Activated CD8-positive, alpha-beta T cell treated with anti-CD3 and anti-CD28 coated beads for 36 hours (primary cell): ENCODE measurements at places on chromosomes 12 and 14.
A peak's percentile ranks its signal among the peaks of the same experiment; 100 is the strongest.

DNA sequence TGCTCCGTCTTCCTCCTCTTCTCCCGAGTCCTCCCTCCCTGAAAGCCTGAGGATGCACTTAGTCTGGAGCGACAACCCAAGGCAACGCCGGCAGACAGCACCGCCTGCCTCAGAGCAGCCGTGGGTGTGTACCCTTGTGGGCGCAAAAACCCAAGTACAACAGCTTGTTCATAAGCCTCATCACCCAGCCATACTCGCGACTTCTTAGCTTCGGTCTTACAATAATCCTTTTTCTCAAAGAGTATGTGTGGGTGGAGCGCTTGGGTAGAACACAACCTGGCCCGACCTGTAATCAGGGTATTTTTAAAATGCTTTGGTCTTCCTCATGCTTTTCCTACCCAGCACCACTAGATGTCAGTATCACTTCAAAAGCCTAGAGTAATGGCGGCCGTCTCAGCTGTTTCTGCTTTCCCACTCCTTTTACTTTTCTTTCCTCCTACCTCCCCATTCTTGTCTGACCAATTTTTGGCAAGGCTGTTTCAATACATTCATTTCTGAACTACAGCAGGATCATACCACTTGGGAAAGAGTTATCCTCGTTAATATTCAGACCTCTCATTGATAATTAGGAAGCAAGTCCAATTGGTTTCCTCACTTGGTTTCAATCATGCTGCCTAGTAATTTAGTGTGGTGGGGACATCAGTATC, 198.9 kb downstream of the EPS8 start:
- H3K27me3 ChIP-seq: no peaks in the 10 kb centered on the region
- no peaks in the 10 kb centered on the region for H3K36me3 ChIP-seq
- DNase-seq: peak; percentile 56
- peaks cover 10% of the 10 kb centered on the region for H3K4me1 ChIP-seq

GRCh38 chr14:55721353-55721752, 141.3 kb downstream of the KTN1 start:
- DNase-seq: no peak
- no peaks in the 10 kb centered on the region for H3K36me3 ChIP-seq
- no peaks in the 10 kb centered on the region for H3K27me3 ChIP-seq
- no peaks in the 10 kb centered on the region for H3K4me1 ChIP-seq

- H3K27ac ChIP-seq: no peak overlapping the region
- H3K4me1 ChIP-seq: peaks cover 81% of the 10 kb centered on the region
- peaks cover 12% of the 10 kb centered on the region for H3K36me3 ChIP-seq
- no peaks in the 10 kb centered on the region for H3K27me3 ChIP-seq
- DNase-seq: no peak
These were observed 8.6 kb downstream of the ASB2 start for GRCh38 chr14:93967637-93968250.

DNA sequence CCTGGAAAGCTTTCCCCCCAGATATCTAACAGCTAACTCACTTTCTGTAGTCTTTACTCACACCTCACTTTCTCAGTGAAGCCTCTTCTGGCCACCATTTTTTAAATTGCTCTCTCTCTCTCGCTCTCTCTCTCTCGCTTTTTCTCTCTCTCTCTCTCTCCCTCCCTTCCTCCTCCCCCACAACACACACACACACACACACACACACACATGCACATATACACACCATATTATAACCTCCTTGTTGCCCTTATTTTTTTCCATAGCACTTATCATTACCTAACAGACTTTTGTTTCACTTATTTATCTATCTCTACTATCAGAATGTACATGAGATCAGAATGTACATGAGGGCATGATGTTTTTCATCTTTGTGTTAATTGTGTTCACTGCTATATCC, 156.8 kb downstream of the DUSP6 start:
- no peaks in the 10 kb centered on the region for H3K4me1 ChIP-seq
- H3K27ac ChIP-seq: no peak overlapping the region
- H3K27me3 ChIP-seq: no peaks in the 10 kb centered on the region
- no peak overlapping the region for H3K4me3 ChIP-seq
- H3K36me3 ChIP-seq: no peaks in the 10 kb centered on the region
- no peak for DNase-seq

DNA sequence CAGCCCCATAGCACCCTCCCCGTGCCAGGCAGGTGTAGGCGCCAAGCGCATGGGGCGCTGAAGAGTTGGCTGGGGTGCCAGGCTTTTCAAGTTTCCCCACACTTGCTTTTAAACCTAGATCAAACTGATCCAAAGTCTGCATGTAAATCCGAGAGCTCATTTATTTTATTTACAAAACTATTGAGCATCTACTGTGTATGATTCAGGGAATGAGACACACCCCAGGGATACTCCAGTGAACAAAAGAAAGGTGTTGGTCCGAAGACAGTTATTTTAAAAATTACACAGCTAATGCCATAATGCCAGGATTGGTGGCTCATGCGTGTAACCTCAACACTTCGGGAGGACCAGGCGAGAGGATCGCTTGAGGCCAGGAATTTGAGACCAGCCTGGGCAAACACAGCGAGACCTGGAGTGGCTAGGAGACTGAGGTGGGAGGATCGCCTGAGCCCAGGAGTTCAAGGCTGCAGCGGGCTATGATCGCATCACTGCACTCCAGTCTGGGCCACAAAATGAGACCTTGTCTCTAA, 780 bp upstream of the SLC41A2 start:
- peak overlapping the region; percentile 84 for H3K27ac ChIP-seq
- no peak for DNase-seq
- H3K4me1 ChIP-seq: peaks cover 24% of the 10 kb centered on the region
- no peaks in the 10 kb centered on the region for H3K36me3 ChIP-seq
- peak overlapping the region; percentile 78 for H3K4me3 ChIP-seq
- peaks cover 17% of the 10 kb centered on the region for H3K27me3 ChIP-seq

DNA sequence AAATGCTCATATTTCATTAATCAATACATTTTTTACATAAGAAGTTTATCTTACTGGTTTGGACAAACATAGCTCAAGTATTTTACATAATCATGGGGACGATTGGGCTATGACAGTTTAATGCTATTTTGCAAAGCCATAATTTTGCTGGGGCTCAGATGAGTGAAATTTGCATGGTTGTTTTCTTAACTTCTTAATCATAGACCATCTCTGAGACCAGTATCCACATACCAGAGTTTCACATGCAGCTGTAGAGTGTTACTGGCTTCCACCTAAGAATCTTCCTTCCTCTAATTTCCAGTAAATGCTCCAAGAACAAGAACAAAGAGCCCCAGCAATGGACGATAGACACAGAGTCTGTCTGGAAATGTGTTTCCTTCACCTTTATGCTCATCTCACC, 303.0 kb upstream of the TMEM132C start:
- no peak overlapping the region for H3K4me3 ChIP-seq
- no peak overlapping the region for H3K27ac ChIP-seq
- no peaks in the 10 kb centered on the region for H3K36me3 ChIP-seq
- no peaks in the 10 kb centered on the region for H3K27me3 ChIP-seq
- DNase-seq: no peak

- DNase-seq: no peak
- no peak overlapping the region for H3K27ac ChIP-seq
- no peaks in the 10 kb centered on the region for H3K4me1 ChIP-seq
- no peaks in the 10 kb centered on the region for H3K36me3 ChIP-seq
- no peaks in the 10 kb centered on the region for H3K27me3 ChIP-seq
These were observed 10.8 kb downstream of the NAV3 start for GRCh38 chr12:77841521-77841920.

DNA sequence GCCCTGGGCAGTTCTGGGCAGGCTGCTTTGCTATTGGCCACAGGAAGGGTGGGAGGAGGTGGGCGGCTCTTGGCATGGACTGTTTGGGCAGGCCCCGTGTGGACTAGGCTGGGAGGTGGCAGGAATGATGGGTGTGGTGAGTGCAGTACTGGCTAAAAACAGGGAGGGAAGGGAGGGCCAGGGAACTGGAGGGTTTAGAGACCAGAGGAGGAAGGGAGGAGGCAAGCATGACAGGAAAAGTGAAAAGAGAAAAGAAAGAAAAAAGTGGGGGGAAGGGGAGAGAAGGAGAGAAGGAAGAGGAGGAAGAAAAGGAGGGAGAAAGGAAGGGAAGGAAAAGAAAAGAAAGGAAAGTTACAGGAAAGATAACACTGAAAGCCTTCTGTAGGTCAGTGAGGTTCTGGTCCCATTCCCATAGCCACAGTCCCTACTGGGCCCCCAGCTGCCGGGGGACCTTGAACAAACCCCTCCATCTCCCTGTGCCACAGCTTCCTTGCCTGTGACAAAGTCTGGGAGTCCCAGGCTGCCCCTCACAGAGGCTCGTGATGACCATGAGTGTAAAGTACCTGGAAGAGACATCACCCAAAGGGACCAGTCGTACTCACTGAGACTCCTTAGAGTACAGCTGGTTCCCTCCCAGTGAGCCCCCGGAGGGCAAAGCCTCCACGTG, 1.1 kb upstream of the C14orf132 start:
- peaks cover 11% of the 10 kb centered on the region for H3K4me1 ChIP-seq
- H3K27ac ChIP-seq: no peak overlapping the region
- H3K27me3 ChIP-seq: peaks cover 48% of the 10 kb centered on the region
- no peak overlapping the region for H3K4me3 ChIP-seq

DNA sequence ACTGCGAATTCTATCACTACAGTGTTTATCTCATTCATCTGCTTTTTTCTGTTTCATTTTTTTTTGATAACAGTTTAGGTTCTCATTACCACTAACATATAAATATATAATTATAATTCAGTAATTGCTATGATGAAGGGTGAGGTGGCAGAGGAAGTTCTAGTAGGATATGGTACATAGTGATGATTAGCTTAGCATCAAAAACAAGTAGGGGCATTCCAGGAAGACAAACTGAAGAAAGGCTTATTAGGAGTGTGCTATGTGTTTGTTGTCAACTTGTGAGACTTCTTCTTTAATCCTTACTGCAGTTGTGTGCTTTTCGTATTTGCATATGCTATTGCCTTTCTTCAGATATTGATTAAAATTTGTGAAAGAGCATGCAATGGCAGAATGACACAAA, 20.6 kb downstream of the FUT8 start:
- H3K36me3 ChIP-seq: peaks cover 44% of the 10 kb centered on the region
- peaks cover 66% of the 10 kb centered on the region for H3K4me1 ChIP-seq
- H3K27ac ChIP-seq: peak overlapping the region; percentile 82
- no peaks in the 10 kb centered on the region for H3K27me3 ChIP-seq

- H3K4me1 ChIP-seq: no peaks in the 10 kb centered on the region
- H3K36me3 ChIP-seq: no peaks in the 10 kb centered on the region
- H3K27me3 ChIP-seq: no peaks in the 10 kb centered on the region
These were observed 110.7 kb downstream of the NAV3 start for GRCh38 chr12:77941401-77941800.

DNA sequence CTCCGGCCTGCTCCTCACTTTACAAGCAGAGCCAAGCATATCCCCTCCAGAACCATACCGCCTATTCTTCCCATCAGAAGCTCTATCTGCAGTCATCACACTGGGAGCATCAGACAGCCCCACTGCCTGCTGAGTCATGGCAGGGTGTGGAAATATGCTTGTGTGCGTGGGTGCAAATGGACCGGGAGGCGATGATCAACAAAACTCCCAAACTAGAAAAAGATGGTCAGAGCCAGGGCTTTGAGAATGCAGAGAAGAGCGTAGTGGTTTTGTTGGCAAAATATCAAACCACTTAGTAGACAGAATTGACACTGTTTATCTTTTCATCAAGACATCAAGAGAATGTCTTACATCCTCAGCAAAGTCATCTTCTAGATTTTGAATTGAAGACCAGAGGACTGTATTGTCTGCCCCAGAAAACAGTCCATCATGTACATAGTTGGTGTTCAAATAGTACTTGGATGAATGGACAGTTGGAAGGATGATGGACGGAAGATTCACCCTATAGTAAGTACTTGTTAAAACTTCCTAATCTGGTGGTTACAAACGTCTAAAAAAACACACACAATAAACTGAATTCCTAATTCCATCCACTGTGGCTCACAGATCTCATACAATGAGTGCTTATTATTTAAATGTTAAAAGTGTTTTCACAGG, 54.9 kb downstream of the VWF start:
- no peaks in the 10 kb centered on the region for H3K36me3 ChIP-seq
- peaks cover 24% of the 10 kb centered on the region for H3K4me1 ChIP-seq
- H3K27me3 ChIP-seq: peaks cover 8% of the 10 kb centered on the region
- no peak overlapping the region for H3K4me3 ChIP-seq
- DNase-seq: peak; percentile 48

DNA sequence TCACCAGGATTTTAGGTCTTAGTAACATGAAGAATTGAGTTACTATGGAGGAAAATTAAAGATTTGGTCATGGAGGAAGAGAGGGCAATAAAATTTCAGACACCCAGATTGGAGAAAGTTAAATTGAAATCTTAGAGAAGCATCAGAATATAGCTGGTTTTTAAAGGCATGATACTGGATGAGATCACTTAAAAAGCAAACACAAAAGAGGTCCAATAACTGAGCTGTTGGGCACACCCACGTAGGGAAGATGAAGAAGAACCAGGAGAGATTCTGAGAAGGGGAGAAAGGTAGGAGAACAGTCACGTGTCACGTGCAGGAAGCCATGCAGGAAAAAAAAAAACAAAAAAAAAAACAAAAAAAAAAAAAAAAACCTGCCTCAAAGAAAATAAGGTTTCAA, 18.8 kb downstream of the CAPS2 start:
- H3K27me3 ChIP-seq: no peaks in the 10 kb centered on the region
- H3K36me3 ChIP-seq: no peaks in the 10 kb centered on the region
- H3K4me3 ChIP-seq: no peak overlapping the region
- H3K27ac ChIP-seq: no peak overlapping the region
- no peak for DNase-seq
- no peaks in the 10 kb centered on the region for H3K4me1 ChIP-seq

DNA sequence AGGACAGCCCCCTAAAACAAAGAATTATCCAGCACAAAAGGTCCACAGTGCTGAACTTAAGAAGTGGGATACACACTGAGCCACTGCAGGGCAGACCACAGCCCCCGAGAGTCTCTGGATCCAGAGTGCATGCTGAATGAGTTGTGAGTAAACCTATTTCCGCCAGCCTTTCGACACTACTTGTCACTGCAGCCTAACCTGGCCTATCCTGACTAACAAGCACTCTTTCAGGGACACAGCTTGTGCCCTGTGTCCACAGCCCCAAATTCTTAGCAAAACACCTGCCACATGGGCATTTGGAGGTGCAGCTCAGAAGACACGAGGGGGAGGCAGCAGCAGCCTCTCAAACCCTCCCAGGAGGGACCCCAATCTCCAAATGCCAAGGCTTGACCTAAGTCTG, 31.3 kb downstream of the ITPK1 start:
- H3K4me1 ChIP-seq: peaks cover 71% of the 10 kb centered on the region
- no peak overlapping the region for H3K4me3 ChIP-seq
- no peak for DNase-seq
- H3K36me3 ChIP-seq: peaks cover 9% of the 10 kb centered on the region
- H3K27me3 ChIP-seq: no peaks in the 10 kb centered on the region

DNA sequence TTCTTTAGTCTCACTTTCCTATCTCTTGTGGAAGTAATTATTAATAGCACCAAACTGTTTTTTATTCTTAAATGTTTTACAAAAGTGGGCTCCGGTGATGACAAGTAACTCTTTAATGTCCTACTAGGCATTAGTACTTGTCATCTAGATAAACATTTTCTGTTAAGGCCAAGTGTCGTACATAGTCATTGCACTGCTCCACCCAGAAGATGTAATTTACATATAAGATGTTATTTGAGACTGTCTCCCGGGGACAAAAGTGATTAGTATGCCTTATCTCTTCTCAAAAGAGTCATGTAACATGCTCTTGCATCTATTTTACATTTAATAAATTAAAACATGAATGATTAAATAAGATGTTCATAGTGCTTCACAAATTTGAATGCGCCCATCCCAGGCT, 88.4 kb downstream of the FLRT2 start:
- H3K4me3 ChIP-seq: no peak overlapping the region
- no peaks in the 10 kb centered on the region for H3K4me1 ChIP-seq
- no peaks in the 10 kb centered on the region for H3K27me3 ChIP-seq
- no peak for DNase-seq
- no peaks in the 10 kb centered on the region for H3K36me3 ChIP-seq
- no peak overlapping the region for H3K27ac ChIP-seq
